Stimulated activated CD4-positive, alpha-beta T cell treated with anti-CD3 and anti-CD28 coated beads, TNF-alpha, amount 100 ng/mL, for 1 hour (primary cell): ENCODE measurements at places on chromosomes 3 and 15.

GRCh38 chr3:69409831-69410230 is 23.9 kb upstream of the FRMD4B start:
- DNase-seq, result no peak

DNA sequence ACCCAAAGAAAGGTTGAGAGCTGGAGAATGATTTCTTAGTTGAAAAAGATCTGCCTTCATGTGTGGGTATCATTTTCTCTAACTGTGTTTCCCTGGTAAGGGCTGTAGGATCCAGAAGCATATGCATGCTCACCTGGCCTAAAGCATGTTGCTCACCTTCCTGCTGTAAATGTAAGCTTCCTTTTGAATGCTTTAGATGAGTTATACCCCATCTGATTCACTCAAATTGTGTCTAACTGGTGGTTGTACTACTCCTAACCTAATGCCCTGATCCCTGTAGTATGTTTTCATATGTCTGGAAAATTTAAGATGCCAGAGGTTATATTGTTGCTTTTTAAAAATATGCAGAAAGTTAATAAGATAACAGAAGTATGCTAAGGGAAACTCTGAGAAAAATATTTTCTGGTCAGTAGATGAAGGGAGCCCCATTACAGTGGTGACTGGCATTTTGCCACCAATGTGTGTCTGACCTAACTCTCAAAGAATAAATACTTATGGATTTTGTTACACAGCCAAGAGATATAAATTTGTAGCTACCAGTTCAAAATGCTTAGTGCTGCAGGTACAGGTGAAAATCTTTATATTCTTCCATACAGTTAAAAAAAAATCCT is 7.7 kb downstream of the FILIP1L start:
- DNase-seq, result no peak

GRCh38 chr3:50241713-50242380 is 5.8 kb downstream of the GNAI2 start:
- DNase-seq, result no peak

DNA sequence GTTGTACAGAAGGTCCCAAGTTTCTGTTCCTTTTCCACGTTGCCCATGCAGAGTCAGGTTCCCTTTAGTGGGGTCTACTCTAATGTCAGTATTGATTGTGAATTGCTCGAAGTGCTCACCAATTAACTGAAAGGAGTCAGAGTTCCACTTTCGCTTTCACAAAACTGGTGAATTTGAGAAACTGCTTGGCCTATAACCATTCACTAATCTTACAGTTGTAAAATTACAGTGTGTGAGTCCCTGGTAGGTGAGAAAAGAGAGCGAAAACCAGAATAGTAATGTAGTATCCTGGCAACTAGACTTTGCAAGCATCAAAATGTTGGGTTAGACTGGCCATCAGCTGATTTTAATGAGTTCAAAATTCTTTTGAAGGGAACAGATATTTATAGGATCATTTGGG is 237.5 kb upstream of the CHRM5 start:
- DNase-seq, result no peak

DNA sequence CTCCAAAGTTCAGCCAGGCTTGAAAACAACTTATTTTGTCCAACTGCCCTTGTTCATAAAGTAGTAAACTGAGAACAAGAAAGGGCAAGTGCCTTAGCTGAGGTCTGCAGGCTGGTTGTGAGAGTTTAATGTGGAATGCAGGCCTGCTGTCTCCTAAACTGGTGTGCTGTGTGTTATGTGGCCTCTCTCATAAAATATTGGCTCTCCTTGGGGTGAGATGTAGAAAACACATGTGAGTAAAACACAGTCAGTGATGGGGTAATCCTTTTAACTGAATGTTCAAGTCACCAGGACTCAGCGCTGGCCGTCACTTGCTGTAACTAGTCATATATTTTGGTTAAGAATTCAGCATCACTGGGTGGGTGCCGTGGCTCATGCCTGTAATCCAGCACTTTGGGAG is 7.1 kb upstream of the ST6GAL1 start:
- DNase-seq, result no peak

GRCh38 chr3:72190050-72190449 is 405.1 kb upstream of the PROK2 start:
- DNase-seq, result no peak

DNA sequence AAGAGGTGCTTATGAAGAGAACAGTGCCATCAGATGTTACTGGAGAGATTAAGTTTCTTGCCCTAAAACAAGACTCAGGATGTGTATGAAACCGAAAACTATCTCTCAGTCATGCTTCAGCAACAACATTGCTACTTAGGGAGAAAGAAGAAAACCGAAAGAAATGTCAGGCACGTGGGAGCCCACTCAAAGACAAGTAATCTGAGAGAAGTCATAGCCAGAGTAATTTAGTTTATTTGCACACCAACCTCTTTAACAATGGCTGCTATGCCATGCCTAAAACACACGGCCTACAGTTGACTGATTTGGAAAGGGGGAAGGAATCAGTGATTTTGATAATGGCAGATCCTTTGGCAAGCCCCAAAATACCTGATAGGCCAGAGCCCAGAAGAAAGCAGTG is 162.9 kb downstream of the TIGIT start:
- no peak for DNase-seq

DNA sequence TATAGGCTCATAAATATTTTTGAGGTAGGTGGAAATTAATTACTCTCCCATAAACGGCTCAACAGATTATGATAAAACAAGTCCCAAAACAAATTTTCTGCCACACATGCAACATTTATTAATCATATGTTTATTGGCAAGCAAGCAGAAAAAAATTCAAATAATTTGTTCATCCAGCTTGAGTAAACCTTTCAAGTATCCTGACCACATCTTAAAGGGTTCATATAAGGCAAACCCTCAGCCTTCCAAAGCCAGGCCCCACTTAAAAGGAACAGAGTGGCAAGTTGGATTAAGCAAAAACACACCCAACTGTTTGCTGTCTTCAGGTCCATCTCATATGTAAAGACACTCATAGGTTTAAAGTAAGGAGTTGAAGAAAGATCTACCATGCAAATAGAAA is 1042.3 kb downstream of the DIPK2A start:
- no peak for DNase-seq

GRCh38 chr15:89429986-89430385 is 66.4 kb downstream of the RHCG start:
- no peak for DNase-seq

GRCh38 chr3:65343736-65344135 is 655.9 kb upstream of the ADAMTS9 start:
- no peak for DNase-seq

GRCh38 chr3:72820415-72820814 is 27.8 kb downstream of the SHQ1 start:
- DNase-seq, result no peak

DNA sequence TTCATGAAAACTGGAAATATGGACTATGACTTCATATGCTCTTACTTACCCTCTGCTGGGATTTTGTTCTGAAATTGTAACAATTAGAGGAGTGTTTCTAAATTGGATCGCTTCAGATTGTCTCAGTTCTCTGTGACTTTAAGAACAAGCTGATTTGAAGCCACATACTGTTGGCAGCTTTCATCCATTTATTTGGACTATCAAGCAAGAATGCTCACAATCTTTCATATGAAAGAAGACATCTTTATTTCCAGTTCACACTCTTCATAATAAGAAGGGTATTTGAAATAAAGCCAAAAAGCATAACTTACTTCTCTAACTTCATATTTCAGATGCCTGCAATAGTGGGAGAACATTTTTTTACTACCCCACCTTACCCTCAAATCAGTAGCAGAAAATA is 491.6 kb upstream of the TPRG1 start:
- DNase-seq, result no peak

GRCh38 chr3:150975992-150976368 is 3.5 kb upstream of the CLRN1 start:
- DNase-seq, result no peak

DNA sequence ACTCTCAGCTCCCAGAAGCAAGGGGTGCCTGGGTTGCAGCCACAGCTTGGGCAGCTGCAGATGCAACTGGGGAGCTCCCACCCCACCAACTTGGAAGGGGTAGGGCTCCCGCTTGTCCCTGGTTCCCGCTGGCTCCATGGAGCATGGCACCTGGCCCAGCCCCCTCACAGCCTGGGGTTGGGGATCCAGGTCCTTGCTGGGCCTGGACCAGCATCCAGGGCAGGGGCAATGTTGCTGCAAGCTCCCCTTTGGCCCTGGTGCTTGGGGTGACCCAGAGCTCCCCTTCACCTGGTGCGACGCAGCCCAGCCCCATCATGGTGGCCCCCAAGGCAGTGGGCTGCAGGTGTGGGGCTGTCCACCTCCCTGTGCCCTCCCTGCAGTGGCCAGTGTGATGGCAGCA is 99.6 kb upstream of the FRMD4B start:
- no peak for DNase-seq

DNA sequence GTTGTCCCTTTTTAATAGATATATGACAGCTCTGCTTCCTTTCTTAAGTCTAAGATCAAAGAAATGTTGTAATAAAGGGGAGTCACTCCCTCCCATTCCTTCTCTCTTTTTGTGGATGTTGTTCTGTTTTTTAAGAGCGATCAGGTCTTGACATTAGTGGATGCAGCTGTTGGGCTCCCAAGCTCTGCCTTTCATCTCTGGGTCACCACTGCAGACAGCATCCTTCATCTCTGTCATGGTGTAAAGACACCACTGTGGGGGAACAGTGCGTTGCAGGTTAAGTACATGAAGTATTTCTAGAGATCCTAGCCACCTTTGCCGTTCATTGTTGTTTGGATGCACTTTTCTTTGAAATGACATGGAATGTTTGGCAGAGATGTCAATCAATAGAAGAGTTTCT is 17.7 kb downstream of the FNDC3B start:
- DNase-seq, result no peak

DNA sequence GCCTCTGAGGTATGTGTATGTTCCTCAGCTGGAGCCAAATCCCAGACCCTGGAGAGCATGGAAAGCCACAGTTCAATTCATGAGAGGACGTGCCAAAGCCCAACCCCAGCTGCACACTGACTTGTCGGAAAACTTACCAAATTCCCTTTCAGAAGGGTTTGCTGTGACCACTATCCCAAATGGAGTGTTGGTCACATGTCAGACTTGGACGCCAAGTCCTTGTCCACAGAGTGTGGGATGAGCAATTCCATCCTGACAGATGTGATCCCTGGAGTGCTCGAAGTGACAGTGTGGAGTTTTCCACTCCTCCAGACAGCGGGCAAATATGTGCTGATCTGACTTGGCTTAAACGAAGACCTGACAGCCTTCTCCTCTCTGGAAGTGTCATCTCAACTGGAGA is 71.2 kb downstream of the RORA start:
- DNase-seq, result no peak

DNA sequence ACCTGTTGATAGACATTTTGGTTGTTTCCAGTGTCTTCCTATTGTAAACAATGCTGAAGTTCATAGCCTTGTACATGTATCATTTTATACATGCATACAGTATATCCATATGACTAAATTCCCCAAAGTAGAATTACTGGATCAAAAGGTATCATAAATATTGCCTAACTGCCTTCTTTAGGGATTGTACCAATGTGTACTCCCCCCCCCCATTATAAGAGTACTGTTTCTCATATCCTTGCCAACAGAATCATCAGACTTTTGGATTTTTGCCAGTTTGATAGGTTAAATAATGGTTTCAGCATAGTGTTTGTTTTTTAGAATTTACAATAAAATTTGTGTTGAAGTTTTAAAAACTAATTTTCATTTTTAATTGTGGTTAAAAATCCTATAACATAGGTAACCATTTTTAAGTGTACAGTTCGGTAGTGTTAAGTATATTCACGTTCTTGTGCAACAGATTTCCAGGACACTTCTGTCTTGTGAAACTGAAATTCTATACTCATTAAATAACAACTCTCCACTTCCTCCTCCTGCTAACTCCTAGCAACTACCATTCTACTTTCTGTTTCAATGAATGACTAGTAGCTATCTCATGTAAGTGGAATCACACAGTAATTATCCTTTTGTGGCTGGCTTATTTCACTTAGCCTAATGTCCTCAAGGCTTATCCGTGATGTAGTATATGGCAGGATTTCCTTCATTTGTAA is 30.8 kb upstream of the MAP3K13 start:
- DNase-seq, result no peak

DNA sequence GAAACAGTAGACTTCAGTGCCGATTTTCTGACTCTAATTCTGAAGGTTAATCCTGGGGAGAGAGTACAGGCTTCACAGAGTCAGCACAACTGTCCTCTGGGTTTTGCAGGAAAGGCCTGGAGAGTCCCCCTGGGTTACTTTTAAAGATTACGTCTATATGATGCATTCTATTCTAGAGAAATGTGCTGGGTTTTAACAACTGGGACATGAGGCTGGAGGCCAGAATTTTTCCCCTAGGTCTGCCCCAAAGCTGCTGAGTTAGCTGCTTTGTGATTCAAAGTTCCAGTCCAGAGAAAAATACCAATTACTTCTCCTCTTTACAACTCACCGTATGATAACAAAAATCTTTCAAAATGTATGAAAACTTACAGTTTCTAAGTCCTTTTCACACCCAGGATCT is 240.7 kb upstream of the TPRG1 start:
- DNase-seq, result no peak

GRCh38 chr3:132870541-132870940 is 148.3 kb upstream of the NPHP3 start:
- no peak for DNase-seq

DNA sequence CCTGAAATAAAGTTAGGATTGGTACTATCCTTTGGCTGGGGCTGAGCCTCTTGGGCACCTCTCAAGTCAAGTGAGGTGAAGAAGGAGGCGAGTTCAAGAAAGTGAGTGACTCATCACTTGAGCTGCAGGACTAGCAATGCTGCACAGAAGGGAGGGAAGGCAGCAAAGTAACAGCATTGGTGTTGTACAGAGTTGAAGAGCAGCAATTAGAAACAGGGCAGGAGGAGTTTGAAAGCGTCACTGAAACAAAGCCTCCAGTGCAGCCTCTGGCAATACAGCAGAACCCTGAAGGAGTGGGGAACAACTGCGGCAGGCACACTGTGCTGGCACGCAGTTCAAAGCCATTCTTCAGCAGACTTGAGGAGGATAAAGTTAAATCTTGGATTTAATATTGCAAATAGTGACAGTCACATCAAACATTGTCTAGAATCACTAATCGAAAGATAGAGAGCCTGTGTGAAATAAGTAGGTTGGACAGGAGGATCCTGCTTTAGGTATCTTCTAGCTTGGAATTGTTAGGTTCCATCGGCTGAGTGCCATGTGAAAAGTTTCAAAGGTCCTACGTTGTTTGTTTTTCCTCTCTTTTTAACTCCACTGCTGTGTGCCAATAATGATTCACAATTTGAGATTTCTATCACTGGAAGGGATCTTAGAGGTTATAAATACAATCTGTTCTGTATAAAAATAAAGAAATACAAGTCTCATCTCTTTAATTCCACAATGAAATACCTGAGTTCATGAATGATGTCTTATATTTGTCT is 479.8 kb downstream of the NAALADL2 start:
- DNase-seq, result no peak
